Activated naive CD8-positive, alpha-beta T cell treated with anti-CD3 and anti-CD28 coated beads for 36 hours (primary cell): ENCODE measurements at places on chromosomes 2 and 18. TPM values are rescaled to one million over a fixed set of nuclear protein-coding genes. Genes with fewer than 3 reads are reported as not detected.

Gene GKN2
- not detected for total RNA-seq

Gene QPCT
- 3.0 TPM for total RNA-seq

GRCh38 chr2:85852937-85853498 is 35.8 kb downstream of the ST3GAL5 start:
- DNase-seq: peak; percentile 58

Gene MYO7B
- 0.62 TPM for total RNA-seq

Gene SIX2
- total RNA-seq: not detected

GRCh38 chr2:157185476-157186227 is 71.9 kb upstream of the GALNT5 start:
- DNase-seq: no peak

- peak; percentile 41 for DNase-seq
Observed at GRCh38 chr2:42047488-42048298, at the start of gene PKDCC. PKDCC (plus strand) TSS chr2:42048021; CDS start chr2:42048200, 179 bp downstream.

Gene SKOR2
- total RNA-seq: not detected

GRCh38 chr2:215082446-215082845 is 56.0 kb downstream of the ABCA12 start:
- DNase-seq: no peak

Gene MBD1
- 65.6 TPM for total RNA-seq

- no peak for DNase-seq
Observed at GRCh38 chr2:171529914-171530313, 7.6 kb downstream of the CYBRD1 start.

Gene ALK
- not detected for total RNA-seq

Gene IL37
- total RNA-seq: not detected

- DNase-seq: no peak
Observed at GRCh38 chr18:76213991-76214390, 281.1 kb downstream of the ZNF516 start.

GRCh38 chr2:203751685-203752271 is 45.3 kb downstream of the CD28 start:
- DNase-seq: no peak

DNA sequence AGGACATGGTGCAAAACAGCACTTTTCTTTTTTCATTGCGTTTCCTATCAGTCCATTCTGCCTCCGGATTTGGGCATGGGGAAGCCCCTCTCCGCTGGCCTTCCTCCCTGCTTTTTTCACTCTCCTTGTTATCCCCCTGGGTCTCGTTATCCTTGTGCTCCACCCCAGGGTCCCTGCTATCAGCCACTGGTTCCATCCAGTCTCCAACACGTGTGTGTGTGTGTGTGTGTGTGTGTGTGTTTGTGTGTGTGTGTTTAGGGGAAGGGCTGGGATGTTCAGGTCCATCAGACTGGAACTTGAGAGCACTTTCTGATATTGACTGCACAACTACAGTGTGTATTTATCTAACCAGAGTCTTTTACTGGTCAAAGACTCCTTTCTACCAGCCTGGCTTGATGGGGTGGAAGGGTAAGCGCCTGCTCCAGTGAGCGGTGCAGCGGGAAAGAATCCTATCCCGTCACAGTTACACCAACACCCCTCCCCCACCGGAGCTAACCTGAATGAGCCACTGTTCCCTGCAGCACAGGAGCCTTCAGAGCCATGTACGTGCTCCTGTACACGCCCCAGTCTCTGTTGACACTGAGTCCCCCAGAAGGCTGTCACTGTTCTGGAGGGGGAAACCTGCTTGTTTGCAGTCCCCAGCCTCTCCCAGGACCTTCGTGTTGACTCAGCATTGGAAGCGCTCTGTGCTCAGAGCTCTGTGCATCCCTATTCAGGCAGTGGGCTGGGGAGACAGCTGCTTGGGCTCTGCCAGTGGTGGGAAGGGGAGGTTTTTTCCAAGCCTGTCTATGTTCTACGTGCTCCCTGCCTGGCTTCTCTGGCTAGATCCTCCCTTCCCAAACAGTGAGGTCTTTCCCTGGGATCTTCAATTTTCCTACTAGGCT is 4.6 kb downstream of the INHA start:
- no peak for DNase-seq

GRCh38 chr2:147939313-147939712 is 81.2 kb downstream of the ORC4 start:
- no peak for DNase-seq

DNA sequence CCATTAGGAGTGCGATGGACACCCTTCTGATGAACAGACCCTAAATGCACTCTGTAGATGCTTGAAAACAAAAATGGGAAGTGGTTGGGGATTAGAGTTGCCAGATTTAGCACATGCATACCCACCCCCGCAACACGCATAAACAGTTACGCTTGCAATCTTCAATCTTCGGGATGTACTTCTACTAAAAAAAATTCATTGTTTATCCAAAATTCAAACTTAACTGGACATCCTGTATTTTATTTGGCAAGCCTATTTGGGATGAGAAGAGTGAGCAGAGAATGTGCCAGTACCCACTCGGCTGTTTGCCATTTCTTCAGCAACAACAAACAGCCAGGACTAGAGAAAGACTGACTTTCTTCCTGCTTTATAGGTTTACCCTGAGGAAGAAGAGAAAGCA is 18.4 kb downstream of the KIAA2012 start:
- no peak for DNase-seq

Gene LINC00305
- not detected for total RNA-seq

Gene SLC4A5
- total RNA-seq: 1.5 TPM

DNA sequence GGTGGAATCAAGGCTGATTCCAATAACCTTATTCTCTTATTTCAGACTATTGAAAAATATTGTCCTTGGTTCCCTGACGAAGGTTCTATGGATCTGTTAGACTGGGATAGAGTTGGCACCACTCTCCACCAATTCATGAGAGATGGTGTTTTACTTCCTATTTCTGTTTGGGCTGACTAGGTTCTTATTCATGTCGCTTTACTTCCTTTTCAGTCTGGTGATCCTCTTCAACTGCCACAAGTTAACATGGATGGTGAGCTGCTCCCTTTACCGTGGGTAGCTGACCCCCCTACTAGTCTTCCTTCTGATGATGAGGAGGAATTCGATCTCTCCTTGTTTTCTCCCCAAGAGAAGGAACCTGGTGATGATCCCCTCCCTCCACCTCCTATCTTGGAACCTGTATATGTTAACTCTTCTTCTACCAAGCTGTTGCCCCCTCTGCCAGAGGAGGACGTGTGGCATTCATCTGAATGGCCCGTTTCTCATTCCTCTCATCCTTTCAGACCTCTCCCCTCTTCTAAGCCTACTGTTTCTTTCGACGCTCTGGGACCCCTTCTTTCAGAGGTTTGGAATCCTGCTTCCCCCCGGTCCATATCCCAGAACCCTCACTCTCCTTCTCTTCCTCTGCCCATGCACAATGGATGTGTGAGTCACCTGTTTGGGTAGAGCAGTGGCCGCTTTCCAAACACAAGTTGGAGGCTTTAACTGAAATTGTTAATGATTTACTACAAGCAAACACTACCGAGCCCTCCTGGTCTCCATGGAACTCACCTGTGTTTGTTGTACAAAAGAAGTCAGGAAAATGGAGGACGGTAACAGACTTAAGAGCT is 13.5 kb upstream of the CNOT11 start:
- no peak for DNase-seq

- DNase-seq: no peak
Observed at GRCh38 chr2:33326100-33326499, 150.3 kb upstream of the RASGRP3 start.

- no peak for DNase-seq
Observed at GRCh38 chr2:137964859-137965459, 686 bp downstream of the HNMT start.

GRCh38 chr2:240458044-240458899 is 22.8 kb downstream of the GPC1 start:
- peak; percentile 0 for DNase-seq

DNA sequence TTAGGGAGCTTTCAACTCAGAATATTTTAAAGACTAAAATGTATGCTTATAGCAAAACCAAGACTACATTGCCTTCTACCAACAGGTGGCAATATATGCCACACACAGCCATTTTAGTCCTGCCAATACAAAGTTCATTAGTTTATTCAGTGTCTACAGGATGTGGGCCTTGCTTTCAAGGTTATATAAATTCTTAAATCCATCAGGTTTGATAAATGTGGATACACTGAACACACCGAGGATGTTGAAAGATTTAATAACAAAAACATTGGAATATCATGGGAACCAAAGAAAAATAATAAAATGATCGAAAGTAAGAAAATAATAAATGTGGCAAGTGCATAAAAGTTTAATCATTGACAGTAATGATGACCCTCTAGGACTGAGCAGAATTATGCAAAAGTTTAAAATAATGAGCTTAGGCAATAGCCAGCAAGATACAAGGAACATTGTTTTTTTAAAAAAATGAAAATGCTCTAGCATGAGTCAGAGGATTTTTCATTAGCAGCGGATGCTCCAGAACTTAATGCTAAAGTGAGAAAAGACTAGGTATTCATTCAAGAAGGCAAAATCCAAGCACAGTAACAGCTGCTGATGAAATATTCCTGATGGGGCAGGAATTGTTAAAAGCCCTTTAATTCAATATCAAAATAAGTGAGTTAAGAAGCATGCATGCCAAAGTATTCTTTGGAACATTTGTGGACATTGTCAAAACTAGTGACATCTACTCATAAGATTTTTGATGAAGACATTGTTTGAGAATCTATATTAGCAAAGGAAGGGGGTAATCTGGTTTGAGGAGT is 14.2 kb downstream of the SCN9A start:
- no peak for DNase-seq

DNA sequence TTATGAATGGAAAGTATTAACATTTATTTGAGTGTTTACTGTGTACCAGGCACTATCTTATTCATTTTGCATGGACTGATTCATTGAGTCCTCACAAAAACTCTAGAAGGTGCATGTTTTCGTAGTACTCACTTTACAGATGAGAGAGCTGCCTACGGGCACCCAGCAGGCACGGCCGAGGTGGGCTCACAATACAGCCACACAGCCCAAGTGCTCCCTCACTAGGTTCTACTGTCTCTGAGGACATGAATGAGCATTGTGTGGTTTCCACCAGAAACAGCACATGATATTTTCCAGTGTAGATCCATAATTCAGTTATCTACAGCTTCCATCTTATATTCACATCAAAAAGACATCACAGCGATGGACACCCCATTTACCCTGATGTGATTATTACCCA is 101.4 kb downstream of the FTCDNL1 start:
- DNase-seq: no peak

Gene BMPR2
- total RNA-seq: 8.3 TPM

DNA sequence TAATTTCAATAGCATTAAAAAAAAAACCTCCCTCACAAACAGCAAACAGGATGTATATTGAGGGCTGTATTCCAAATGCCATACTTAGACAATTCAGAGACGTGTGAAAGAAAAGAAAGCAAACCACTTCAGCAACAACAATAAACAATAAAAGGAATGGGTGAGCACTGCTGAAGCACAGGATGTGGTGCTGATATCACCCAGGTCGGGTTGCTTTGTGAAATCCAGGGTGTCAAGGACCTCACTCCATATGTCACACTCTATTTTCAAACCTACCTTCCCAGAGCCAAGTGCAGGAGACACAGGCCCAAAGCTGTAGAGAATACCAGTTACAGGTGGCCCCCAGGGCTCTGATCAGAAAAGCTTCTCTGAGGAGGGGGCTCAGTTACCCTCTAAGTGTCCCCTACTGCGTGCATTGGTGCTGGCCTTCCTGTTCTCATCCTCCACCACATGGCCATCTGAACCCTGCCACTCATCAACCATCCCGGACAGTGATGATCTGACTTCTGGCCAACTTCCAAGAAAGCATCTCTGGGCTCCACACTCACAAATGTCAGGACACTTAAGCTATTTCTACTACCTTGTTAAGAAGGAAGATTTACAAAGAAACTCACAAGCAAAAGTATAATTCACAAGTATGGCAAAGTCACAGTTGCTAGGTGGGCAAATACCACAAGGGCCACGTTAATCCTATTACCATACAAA is 363.0 kb downstream of the SS18 start:
- no peak for DNase-seq

DNA sequence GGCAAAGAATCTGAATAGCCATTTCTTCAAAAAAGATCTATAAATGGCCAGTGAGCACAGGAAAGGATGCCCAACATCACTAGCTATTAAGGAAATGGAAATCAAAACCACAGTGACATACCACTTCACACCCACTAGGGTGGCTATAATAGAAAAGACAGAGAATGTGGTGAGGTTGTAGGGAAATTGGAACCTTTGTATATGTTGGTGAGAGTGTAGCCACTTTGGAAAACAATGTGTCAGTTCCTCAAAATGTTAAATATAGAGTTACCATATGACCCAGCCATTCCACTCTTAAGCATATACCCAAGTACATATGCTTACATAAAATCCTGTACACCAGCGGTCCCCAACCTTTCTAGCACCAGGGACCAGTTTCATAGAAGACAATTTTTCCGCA is 152.8 kb downstream of the SMAD2 start:
- DNase-seq: no peak

DNA sequence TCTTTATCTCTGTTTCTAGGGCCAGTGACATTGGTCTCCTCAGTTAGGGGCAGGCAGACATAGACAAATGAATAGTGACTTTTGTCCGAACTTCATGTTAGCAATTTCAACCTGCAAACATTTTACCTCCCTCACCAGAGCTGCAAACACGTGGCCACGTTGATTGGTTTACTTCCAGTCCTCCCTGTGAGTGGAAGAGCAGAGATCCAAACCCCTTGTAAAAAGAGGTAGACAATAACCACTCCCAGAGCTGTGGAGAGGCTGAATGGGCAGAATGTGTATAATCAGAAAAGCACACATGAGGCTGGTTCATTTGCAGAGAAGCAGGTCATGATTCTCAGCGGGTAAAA is 31.1 kb downstream of the CTIF start:
- no peak for DNase-seq

Gene MEIS1
- not detected for total RNA-seq

DNA sequence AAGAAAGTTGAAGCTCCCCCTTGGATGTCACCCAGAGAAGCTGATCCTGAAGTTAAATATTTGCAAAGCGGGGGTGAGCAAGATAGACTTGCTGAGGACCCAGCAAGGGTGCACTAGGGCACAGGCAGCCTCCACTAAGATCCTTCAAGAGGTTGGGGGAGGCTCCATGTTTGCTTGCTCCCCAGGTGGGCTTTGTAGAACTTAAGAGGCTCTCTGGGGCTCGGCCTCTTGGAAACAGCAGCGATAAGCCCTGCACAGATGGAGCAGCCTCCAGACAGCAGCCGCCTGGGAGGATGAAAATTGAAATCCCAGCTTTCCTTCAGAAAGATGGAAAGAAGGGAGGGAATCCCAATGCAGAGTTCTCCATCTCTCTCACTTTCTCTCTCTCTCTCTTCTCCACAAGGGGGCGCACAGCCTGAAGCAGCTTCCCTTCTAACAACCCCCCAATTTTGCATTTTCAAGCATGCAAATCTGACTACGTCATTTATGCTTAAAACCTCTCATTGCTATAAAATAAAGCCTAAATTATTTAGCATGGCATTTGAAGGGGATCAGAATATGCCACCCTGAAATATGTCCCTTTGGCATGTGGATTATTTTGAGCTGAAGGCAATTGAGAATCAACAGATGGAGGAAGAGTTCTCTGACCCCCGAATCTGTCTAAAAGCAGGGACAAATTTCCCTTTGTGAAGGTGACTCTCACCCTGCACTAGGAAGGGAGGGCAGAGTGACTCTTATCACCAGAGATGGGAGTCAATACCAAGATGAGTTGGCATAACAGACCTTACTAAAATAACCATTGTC is 185.7 kb upstream of the KLHL29 start:
- DNase-seq: peak; percentile 1

Gene IL1R1
- total RNA-seq: 1.2 TPM

Gene KRTCAP3
- 9.9 TPM for total RNA-seq
